Skeletal muscle cell (primary cell): ENCODE measurements at places on chromosomes 1 and 21.

DNA sequence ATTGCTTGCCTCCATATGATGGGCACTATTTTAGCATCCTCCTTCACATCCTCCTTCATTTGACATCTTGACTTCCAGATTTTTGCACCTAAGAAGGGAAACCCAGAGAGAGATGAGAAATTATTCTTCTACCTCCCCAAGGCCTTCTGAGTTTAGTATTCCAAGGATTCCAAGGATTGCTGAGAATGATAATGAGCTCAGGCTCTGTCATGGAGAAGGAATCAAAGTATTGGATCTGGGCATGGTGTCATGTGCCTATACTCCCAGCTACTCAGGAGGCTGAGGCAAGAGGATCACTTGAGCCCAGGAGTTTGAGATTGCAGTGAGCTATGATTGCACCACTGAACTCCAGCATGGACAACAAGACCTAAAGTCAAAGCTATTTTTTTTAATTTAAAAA, 26.6 kb upstream of the ZNF281 start:
- DNase-seq = no peak

GRCh38 chr21:46052703-46053651, 44.9 kb upstream of the COL6A2 start:
- DNase-seq = peak; percentile 90

- DNase-seq = no peak
These were observed 421.9 kb downstream of the DISC1 start for GRCh38 chr1:232048481-232048880.

DNA sequence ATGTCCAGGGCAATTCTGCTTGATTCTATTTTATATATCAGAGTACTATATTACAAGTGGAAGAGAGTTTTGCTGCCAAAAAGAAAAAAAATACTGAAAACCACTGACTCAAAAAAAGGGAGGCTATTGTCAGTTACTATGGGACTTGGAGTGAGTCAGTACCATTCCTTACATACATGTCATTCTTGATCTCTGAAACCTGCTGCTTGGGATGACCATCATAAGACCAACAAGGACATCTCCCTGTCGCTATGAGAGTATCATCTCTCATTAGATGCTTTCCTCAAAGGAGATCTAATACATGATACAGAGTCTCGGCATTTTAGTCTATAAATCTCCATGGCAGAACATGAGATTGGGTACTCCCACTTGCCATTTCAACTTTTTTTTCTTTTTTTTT, 11.8 kb upstream of the INPP5B start:
- peak; percentile 64 for DNase-seq

GRCh38 chr21:38820471-38821239, 14.9 kb downstream of the ETS2 start:
- no peak for DNase-seq

GRCh38 chr1:1541956-1542765, 1.7 kb upstream of the TMEM240 start:
- DNase-seq = no peak

DNA sequence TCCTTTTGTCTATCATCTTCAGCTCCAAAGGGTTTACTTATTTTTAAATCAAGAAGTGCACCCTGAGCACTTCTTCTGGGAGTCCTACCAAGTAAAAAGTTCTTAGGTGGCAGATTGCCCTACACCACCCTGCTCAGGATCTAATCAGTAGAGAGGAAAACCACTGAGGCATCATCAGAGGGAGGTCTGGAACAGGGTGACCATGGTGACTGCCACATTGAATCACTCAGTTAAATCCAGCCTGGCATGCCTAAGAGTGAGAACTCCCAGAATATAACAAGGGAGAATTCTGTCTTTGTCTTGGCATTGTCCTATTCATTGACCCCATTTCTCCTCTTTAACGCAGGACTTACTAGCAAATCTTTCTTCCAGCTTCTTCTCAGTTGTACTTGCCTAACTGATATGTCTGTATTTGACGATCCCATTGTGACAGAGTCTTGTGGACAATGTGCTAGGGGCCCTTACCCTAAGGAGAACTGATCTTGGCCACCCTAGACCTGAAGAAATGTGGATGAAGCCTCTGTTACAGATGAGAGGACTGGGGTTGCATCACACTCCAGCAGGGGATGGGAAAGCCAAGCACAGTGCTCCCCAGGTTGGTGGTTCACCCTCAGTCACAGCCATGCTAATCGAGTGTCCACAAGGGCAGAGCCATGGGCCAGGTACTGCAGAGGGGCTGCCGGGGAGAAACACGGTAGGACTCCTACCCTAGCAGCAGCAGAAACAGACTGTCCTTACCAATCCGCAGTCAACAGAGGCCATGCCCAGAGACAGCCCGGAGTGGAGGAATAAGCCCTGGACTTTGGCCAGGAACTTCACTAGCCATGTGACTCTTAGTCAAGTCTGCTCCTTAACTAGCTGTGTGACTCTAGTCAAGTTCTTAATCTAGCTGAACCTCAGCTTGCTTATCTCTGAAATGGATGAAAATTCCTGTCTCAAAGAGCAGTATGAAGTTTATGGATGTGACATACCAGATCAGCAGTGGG, 15.4 kb downstream of the PKP1 start:
- no peak for DNase-seq

GRCh38 chr1:17409391-17409811, 30.1 kb downstream of the RCC2 start:
- DNase-seq = no peak

DNA sequence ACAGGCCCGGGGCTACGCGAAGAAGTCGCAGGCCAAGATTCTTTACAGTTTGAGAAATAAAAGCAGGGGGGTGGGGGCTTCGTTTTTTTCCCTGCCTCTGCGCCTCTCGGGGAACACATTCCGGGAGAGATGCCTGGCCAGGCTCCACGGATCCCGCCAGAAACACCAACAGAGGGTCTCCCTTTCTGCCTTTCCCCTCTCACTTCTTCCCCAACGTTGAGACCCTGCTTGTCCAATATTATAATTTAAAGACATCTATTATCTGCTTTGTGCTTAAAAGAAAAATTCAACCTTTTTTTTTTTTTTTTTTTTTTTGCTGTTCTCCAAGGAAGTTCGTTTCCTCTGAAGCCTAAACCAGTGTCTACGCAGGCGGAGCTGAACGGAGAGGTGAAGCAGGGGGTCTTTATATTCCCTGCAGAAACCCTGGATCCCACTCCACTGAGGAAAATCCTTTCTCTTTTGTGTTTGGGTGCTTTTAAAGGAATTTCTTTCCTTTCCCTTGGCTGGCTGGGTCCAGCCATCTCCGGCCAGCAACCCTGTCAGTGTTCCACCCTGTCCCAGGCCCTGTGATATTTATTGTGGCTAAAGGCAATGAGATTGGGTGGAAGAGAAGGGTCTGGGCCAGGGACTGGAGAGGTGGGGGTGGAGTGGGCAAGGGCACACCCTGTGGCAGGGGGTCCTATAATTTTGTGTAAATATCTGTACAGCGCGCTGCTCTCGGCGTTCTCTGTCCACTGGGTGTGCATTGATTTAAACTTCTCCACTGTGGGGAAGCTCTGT, 2.2 kb downstream of the FOXD2 start:
- no peak for DNase-seq

DNA sequence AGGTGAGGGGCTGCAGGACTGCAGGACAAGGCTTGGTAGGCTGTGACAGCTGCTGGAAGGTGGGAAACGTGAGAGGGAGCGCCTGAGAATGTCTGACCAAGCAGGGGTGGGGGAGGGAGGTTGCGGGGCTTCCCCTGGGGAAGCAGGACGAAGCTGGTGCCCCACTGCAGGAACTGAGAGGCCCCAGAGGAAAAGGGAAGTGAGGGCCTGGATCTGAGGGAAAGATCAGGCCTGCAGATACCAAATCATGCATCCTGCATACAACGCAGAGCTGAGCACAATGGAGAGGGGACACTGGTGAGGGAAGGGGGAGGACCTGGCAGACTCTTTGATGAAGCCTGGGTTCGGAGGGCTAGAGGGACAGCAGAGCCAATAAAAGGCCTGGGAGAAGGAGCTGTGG, 65.7 kb upstream of the BACE2 start:
- no peak for DNase-seq

DNA sequence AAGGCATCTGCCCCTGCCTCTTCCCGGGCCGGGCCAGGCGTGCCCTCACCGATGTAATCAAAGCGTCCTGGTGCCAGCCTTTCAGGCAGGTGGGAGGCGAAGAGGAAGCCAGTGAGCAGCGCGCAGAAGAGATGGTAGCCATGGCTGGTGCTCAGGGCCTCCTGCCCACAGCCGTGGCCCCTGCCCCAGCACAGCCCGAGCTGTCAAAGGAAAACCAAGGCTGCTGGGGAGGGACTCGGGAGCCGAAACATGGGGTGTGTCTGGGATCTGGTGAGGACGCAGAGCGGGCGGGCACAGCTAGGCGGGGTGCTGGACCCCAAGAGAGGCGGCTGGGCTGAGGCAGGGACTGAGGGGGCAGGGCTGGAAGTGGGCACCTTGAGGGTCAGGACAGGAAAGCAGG, 2.7 kb downstream of the BGLAP start:
- no peak for DNase-seq

GRCh38 chr1:201142011-201142848, 12.0 kb downstream of the TMEM9 start:
- no peak for DNase-seq
